ENCODE measurements at places on chromosomes 1 and 21.

GRCh38 chr1:157652859-157653493 lies 47.6 kb downstream of the FCRL3 start:
- DNase-seq: no peak

DNA sequence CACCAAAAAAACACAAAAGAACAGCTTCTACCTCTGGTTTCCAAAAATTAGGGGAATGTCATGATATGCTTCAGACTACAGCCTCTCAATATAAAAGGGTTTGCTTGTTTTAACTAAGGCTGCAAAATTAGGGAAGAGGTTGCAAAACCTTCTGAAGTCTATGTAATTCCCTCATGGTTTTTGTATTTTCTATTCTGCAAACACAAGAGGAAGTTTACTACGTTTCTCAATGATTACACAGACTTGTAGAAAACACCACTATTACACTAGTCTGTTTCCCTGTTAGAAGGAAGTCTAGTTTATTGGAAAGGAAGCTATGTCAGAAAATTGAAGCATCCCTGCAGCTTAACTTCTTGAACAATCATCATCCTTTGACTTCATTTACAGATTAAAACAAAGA lies 229.7 kb upstream of the FMN2 start:
- no peak for DNase-seq

DNA sequence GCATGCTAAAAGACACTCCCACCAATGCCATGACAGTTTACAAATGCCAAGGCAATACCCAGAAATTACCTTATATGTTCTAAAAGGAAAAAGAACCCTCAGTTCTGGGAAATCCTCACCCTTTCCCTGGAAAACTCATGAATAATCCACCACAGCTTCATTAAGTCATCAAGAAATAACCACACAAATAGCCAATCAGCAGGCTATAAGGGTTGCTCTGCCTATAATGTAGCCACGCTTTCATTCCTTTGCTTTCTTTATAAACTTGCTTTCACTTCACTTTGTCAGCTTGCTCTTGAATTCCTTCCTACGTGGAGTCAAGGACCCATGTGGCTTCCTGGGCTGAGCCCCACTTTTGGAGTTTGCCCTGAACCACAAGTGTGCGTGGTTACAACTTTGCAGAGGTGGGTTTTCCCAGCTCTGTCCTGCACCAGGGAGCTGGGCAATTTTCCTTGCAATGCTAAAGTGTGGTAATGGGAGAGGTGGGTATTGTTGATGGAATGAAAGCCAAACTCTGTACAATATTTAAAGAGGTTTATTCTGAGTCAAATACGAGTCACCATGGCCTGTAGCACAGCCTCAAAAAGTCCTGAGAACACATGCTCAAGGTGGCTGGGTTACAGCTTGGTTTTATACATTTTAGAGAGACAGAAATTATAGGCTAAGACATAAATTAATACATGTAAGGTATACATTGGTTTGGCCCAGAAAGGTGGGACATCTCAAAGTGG lies 42.2 kb upstream of the COG2 start:
- DNase-seq: no peak

GRCh38 chr1:32782086-32782485 lies 35.1 kb downstream of the YARS1 start:
- DNase-seq: no peak

DNA sequence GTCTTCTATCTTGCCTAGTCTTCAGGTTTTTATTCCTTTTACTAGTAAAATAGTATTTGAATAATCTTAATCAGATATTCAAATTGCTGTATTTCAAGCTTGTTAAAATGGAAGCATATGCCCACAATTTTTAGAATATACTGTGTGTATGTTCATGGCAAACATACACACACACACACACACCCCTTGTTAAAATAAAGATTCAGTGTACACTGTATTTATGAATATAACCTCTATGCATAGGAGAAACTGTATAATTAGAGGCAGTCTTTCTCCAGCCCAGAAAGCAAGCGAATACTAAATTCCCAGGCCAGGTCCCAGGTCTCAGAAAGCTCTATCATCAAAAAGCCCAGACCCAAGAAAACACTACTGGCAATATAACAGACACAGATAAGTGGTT lies 57.8 kb downstream of the JAK1 start:
- DNase-seq: no peak

GRCh38 chr21:41411449-41412089 lies 14.5 kb upstream of the MX1 start:
- DNase-seq: no peak

- peak; percentile 21 for DNase-seq
Observed at GRCh38 chr21:41817228-41817627, 50.4 kb upstream of the RIPK4 start.

DNA sequence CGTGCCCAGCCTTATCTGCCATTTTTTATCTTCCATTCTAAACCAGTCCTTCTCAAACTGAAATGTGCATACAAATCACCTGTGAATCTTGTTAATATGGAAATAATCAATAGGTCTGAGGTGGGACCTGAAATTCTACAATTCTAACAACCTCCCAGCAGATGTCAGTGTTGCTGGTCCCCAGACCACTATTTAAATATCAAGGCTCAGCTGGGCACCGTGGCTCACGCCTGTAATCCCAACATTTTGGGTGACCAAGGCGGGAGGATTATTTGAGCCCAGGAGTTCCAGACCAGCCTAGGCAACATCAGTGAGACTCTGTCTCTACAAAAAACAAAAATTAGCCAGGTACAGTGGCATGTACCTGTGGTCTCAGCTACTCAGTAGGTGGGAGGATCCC lies 4.1 kb downstream of the UQCRHL start:
- no peak for DNase-seq

DNA sequence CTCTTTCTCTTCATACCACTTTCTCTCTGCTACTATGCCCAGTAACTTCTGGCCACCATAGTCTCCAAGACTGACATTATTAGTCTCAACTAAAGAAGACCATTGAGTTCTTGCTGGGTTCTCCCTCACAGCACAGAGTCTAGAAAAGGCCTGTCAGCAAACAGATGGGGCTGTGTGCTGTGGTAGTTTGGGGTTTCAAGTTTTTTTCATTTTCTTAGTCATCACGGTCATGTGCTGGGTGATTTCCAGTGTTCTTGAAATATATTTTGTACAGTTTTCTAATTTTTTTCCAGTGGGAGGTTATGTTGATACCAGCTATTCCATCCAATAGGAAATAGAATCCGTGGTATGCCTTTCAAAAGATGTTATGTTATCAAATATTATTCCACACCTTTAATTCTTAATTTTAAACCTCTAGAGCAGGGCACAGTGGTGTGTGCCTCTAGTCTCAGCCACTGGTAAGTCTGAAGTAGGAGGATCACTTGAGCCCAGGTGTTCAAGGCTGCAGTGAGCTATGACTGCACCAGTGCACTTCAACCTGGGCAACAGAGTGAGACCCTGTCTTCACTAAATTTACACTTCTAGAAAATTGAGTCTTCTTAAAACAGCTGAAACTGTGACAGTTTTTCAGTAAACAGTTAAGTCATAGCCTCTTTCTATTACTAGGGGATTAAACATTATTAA lies 8.3 kb downstream of the CFHR2 start:
- no peak for DNase-seq

- DNase-seq: no peak
Observed at GRCh38 chr1:100724281-100724680, 4.7 kb downstream of the VCAM1 start.

GRCh38 chr1:186302381-186302920 lies 72.6 kb downstream of the TPR start:
- DNase-seq: no peak

DNA sequence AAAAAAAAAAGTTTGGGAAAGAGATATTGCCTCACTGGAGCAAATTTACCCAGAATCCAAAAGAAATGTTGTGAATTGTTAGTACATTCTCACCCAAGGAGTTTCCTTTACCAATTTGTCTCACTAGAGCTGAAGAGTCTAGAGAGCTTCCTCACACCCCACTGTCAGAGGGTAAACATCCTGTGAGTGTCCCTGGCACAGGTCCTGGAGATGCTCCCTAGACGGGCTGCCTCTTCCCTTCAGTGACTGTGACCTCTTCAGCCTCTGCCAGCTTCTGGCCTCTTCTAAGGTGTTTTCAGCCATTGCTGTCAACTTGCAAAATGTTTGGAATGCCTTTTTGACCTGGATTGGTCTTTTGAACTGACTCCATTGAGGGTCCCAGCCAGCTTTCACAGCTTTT lies 159.4 kb downstream of the DHRS3 start:
- no peak for DNase-seq

GRCh38 chr21:20151741-20152140 lies 846.5 kb upstream of the NCAM2 start:
- no peak for DNase-seq

GRCh38 chr1:94231746-94232145 lies 5.6 kb downstream of the ARHGAP29 start:
- DNase-seq: no peak

DNA sequence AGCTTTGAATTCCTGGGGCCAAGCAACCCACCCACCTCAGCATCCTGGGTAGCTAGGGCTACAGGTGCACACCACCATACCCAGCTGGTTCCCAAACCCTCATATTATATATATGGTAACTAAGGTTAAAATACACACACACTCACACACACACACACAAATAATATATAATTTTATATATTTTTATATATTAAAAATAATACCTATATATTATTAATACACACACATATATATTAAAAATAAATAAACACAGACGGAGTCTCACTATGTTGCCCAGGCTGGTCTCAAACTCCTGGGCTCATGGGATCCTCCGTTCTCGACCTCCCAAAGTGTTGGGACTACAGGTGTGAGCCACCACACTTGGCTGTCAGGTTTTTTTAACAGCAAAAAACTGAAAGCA lies 31.9 kb downstream of the SCAF4 start:
- DNase-seq: no peak

- no peak for DNase-seq
Observed at GRCh38 chr1:57839067-57839466, 415.2 kb upstream of the DAB1 start.

GRCh38 chr1:201985355-201985754 lies 2.9 kb downstream of the RNPEP start:
- no peak for DNase-seq

- DNase-seq: no peak
Observed at GRCh38 chr1:183583466-183583865, 6.8 kb downstream of the NCF2 start.

GRCh38 chr1:65229201-65229600 lies 80.1 kb upstream of the DNAJC6 start:
- DNase-seq: no peak

All from nucleus accumbens (tissue), 56 donors.